Stimulated activated CD8-positive, alpha-beta memory T cell treated with anti-CD3 and anti-CD28 coated beads, Interleukin-7, amount 100 ng/mL, for 1 hour (primary cell): ENCODE measurements at places on chromosomes 16 and 17.

DNA sequence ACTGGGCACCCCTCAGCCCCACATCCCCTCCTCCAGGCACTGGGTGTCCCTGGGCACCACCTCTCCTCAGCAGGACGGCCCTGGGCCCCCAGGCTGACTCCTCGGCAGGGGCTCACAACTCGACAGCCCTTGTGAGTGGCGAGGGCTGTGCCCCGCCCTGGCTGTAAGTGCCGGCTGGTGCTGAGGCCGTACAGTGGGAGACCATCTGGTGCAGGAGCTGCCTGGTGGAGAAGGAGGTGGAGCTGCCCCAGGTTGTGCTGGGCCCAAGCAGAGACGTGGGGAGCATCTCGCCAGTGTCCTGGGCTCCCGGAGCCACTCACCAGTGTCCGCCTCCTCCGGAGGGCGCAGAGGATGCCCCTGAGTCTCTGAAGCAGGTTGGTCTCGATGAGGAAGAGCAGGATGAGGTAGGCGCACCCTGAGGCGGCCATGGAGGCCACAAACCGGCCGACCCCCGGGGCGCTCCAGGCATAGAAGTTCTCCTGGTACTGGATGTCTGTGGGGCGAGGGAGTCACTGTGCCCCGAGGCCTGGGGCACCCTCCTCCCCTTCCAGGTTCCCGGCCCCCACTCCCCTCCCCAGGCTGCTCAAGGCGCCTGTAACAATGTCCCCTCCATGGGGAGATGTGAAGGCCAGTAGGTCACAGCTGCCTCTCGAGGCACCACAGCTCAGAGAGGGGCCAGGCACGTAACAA lies 15.1 kb upstream of the RNPS1 start:
- no peak for DNase-seq

DNA sequence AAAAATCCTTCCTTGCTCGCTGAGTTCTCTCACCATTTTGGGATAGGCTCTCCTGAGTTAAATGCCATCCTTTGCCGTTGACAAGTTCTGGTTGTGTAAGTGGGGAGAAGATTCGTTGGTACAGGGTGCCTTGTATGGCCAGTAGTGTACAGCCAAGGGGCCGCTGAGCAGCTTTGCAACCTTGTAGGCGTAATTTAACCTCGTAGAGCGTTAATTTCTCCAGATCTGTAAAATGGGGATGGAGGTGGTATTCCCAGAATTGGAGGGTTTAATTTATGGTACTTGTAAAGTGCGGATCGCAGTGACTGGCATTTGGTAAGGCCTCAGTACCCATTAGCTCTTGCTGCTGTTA lies 1.4 kb downstream of the ARSG start:
- DNase-seq, result no peak

GRCh38 chr16:85460252-85461021 lies 152.7 kb upstream of the GSE1 start:
- DNase-seq, result no peak

DNA sequence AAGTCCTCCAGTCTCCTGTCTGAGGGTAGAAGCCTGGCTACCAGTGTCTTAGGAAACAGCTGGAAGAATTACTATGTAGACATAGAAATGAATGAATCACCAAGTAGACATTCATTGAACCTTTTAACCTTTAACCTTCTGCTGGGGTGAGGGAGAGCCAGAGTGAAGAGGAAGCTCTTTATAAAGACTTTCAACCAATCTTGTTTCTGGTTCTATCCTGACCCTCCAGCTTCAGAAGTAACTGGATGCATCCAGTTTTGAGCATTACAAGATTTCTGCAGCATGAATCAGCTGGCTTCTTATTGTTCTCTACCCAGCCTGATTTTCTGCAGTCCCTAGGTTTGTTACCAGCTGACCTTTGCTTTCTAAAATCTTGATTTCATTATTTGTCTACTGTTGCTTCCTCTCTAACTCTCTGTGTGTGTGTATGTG lies 8.5 kb downstream of the TEKT1 start:
- DNase-seq, result no peak

GRCh38 chr17:34249061-34249460 lies 6.0 kb upstream of the CCL2 start:
- DNase-seq, result no peak

GRCh38 chr17:17876959-17877528 lies 40.3 kb upstream of the SREBF1 start:
- DNase-seq, result no peak

DNA sequence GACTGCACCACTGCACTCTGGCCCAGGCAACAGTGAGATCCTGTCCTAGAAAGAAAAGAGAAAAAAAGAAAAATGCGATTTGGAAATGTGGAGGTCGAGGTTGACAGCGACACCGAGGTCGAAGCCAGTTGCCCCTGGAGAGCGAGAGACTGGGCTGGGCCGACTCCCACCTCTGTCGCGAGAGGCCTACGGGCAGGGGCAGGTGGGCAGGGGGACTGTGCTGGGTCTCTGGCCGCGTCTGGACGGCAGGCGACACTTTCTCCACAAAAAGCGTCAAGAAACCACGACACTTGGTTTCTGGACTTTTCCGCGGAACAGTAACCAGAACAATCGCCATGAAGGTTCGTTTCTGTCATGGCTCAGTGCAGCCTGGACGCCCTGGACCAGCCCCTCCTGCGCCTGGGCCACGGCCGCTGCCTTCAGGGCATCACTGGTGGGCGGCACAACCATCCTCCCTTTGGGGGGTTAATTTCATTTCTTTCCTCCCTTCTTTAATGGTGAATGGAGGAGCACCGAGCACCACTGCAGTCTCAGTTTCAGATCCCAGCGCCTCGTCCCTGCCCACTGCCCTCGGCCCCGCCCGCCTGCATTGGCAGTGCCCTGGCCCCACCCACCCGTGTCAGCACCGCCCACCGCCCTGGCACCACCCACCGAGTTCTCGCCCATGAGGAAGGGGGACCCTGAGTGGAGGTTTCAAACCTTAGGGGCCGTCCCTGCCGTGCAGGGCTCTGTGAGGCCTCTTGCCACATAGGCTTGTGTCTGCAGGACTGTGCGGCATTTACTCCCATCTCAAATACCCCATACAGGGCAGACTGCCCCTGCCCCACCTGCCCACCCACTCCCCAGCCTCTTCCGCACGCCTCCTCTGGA lies 18.5 kb upstream of the CDH15 start:
- no peak for DNase-seq

- no peak for DNase-seq
These were observed 5.7 kb upstream of the B9D1 start for GRCh38 chr17:19368229-19368628.
